Stimulated activated CD4-positive, alpha-beta T cell treated with anti-CD3 and anti-CD28 coated beads, Interleukin-4, amount 100 ng/mL, for 24 hours (primary cell): ENCODE measurements at places on chromosomes 1 and 21.
A peak's percentile ranks its signal among the peaks of the same experiment; 100 is the strongest.

- peak; percentile 38 for DNase-seq
Observed at GRCh38 chr21:42737951-42738590, 84.7 kb downstream of the PDE9A start.

GRCh38 chr1:91981996-91982609 lies 32.9 kb downstream of the BRDT start:
- DNase-seq: no peak

- DNase-seq: peak; percentile 74
Observed at GRCh38 chr1:9654834-9655723, 3.5 kb downstream of the PIK3CD start.

DNA sequence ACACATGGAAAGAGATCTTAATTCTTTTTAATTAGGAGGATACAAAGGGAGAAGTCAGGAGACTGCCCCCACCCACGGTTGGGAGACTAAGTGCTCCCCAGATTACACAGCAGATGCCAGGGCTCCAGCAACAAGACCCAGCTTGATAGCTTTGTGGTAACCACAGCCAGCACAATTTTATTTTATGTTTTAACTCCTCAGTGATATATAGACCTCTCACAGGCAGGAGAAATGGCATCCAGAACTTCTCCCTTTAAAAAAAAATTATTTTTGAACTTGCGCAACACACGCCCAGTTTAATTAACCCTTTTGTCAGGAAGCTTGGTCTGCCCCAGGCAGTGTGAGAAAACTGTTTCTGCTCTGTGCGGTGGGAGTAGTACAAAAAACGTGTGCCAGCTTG lies 62.6 kb upstream of the ACOT11 start:
- no peak for DNase-seq

- DNase-seq: no peak
Observed at GRCh38 chr1:173241528-173242347, 34.6 kb upstream of the TNFSF4 start.

DNA sequence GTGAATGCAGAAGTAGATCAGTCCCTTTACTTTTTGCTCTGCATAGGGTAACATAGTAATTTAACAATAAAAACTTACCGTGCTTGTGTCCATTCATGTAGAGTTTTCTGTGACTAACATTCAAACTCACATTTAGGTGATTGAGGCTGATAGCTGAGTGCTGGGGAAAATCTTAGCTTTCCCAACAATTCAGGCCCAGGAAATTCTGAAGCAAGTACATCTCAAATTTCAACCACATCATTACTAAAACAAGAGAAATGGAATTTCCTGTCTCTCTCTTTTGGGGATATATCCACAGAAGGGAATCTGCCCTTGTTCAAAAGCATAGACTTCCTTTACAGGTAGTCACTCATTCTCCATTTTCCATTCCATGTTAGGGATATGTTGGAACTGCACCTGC lies 33.1 kb upstream of the C1orf146 start:
- no peak for DNase-seq
